ENCODE measurements at places on chromosomes 12 and 14.

- DNase-seq: peak; percentile 37
Measured at GRCh38 chr14:41607966-41608663, 1.4 kb downstream of the LRFN5 start.

DNA sequence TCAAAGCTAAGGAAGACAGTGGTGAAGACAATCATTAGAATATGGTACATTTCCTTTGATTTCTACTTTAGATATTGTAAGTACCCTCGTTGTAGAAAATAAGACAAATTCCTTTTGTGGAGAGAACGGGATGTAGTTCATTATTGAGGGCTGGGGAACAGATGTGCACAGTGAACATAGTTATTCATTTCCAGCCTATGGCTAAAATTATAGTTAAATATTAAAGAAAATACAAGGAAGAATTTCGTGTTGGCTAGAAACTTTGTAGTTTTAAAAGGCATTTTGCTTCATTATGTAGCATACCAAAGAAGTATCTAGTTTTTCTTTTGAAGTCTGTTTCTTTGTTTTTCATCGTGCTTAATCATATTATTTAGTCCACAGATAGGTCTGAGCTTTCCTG, 201.8 kb downstream of the ESR2 start:
- DNase-seq: no peak

DNA sequence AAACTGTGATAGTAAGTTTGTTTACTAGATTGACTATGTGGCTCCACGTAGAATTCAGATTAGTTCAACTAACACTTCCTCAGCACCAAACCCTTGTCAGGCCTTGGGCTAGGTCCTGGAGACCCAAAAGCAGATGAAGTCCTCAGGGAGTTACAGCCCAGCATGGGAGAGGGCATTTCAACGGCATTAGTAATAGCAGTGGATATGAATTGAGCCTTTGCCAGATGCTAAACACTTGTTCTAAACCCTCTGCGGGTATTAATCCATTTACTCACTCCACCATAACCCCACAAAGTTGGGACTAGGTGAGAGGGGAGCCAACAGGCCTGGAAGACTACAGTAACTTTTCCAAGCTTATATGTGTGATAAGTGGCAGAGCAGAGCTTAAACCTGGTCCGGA, 714.6 kb downstream of the DIO2 start:
- DNase-seq: no peak

- no peak for DNase-seq
Measured at GRCh38 chr14:34173916-34174315, 223.0 kb upstream of the EGLN3 start.

DNA sequence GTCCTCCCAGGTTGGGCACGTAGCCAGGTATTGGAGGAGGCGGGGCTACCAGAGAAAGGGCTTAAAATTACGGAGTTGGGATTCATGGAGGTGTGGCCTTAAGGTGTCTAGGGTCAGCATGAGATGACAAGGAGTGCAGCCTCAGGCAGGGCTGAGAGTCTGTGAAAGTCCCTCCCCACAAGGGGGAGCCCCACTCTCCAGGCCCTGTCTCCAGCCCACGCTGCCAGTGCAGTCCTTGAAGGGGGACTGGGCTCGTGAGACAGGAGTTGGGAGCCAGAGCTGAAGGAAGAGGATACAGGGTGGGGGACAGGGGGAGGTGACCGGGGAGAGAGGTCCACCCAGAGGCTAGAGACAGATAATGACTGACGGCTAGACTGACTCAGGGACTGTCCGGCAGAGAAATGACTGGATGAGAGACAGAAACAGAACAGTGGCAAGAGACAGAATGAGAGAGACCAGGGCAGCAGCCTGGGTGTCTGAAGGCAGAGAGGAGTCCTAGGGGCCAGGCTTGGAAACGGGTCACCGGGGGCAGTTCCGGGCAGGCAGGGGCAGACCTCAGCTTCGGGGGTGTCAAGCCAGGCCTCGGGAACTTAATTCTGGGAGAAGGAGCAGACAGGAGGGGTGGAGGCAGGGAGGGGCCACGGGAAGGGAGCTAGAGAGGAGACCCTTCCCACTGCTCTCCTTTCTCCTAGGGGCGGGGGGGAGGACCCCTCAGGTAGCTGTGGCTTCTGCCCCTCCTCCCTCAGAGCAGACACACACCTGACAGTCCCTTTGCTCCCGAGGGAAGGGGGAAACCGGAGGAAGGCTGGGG, 970 bp downstream of the CDH24 start:
- DNase-seq: no peak

GRCh38 chr12:7705846-7706245, 5.4 kb upstream of the DPPA3 start:
- no peak for DNase-seq

DNA sequence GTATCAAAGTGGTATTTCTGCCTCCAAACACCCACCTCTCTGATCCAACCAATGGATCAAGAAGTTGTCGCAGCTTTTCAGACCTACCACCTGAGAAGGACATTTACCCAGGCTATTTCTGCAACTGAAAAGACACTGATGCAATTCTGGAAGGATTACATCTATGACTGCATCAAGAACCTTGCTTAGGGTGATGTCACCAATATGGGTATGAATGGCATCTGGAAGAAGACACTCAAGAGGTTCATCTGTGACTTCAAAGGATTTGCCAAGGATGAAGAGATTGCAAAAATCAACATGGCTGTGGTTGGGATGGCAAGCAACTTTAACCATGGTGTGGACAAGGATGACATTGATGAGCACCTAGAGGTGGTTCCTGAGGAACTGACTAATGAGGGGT, 154.2 kb downstream of the PCNX1 start:
- DNase-seq: no peak

GRCh38 chr12:66956300-66956699, 277.4 kb upstream of the GRIP1 start:
- DNase-seq: no peak

GRCh38 chr14:102948698-102949061, 26.2 kb downstream of the AMN start:
- DNase-seq: no peak

DNA sequence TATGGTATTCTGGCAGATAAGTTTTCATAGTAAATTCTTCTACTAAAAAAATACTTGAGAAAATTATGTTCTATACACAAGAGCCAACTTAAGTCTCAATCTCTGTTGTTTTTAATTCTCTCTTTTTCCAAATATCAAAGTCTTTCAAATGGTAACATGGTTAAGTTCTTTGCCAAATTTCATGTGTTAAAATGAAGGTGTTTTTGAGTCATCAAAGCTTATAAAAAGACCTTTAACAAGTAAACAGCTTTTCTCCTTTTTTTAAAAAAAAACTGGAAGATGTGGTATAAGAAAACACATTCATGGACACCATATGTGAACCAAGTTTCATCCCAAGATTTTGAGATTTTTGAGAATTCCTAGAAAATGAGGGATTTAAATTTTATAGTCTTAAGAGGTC, 111.3 kb downstream of the FOXG1 start:
- DNase-seq: no peak

DNA sequence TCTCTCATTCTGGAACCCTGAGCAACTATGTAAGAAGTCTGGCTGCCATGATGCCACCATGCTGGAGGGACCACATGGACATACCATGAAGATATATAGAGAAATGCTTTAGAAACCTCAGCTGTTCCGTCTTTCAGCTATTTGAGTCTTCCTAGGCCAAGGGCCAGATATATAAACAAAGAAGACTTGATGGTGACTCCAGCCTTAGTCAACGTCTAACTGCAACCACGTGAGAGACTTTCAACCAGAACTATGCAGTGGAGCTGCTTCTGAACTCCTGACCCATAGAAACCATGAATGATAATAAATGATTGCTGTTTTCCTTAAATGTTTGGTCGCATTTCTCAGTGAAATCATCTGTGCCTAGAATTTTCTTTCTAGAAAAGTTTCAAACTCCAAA, 20.0 kb upstream of the KITLG start:
- DNase-seq: no peak

DNA sequence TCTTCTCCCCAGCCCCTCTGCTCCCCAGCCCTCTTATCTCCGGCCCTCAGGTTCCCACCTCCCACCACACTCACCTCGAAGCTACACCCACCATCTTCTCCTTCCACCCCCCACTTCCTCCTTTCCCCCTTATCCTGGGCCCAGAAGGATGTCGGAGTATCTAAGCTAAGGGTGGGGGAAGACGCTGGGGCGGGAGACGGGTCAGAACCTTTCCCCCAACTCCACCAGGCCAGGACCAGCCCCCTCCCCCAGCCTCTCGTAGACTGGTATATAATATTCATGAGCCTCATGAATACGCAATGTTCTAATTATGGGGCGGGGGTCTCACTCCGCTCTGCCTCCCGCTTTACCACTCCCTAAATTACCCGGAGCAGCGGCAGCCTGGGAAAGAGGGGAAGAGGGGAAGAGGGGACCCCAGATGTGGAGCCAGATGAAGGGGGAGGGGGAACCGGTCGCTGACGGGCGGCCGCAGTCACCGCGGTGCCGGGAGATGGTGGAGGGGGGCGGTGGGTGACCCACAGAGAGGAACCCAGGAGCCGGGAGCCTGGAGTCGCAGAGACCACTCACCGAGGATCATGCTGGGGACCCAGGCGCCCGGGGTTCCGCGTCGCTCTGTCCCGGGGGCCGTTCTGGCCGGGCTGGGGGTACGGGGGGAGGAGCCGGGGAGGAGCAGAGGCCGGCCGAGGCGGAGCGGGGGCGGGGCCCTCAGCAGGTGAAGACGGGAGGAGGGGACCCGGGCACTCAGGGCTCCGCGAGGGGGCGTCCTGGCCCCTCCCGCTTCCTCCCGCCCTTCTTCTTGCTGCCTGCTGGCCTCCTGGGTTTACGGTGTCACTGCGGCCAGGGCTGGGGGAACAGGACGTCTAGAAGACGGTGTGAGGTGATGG, 6.4 kb upstream of the ZNF385A start:
- no peak for DNase-seq

DNA sequence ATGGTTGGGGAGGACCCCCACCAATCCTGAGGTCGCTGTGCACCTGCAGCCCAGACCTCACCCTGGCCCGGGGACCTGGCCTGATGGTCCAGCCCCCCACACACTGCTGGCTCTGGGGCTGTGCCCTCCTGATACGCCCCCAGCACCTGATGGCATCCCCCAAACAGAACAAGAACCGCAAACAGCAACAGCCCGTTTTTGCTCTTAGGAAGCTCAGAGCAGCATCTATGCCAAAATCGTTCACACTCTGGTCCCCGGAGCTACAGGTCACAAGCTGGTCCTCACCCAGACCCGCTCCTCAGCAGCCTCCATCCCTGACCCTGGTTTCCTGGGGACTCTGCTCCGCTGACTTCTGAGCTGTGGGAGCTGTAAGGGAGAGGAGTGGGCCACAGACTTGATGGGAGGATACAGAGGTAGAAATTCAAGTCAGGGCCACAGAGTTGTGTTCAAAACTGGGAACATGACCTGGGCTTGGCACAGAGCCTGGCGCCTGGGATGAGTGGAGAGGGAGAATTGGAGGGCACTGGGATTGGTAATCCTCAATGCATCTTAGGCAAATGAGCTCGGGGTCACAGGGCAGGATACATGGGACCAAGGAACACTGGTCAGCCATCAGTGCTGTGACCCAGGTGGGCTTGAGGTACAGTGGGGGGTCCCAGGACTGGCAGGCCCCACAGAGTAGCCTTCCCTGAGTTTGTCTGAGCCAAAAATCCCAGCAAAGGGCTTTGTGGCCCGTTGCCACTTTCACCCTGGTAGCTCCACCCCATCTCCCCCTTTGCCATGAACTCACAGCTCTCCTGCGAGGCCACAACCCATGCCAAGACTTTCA, 170.9 kb upstream of the RTL1 start:
- DNase-seq: no peak

- no peak for DNase-seq
Measured at GRCh38 chr12:81010641-81011040, 67.2 kb upstream of the ACSS3 start.

- DNase-seq: no peak
Measured at GRCh38 chr14:65173973-65174693, 71.8 kb upstream of the MAX start.

GRCh38 chr14:69259527-69260189, at the start of gene GALNT16:
GALNT16 (plus strand) TSS chr14:69260158; CDS start chr14:69260291, 133 bp downstream.
- DNase-seq: no peak

DNA sequence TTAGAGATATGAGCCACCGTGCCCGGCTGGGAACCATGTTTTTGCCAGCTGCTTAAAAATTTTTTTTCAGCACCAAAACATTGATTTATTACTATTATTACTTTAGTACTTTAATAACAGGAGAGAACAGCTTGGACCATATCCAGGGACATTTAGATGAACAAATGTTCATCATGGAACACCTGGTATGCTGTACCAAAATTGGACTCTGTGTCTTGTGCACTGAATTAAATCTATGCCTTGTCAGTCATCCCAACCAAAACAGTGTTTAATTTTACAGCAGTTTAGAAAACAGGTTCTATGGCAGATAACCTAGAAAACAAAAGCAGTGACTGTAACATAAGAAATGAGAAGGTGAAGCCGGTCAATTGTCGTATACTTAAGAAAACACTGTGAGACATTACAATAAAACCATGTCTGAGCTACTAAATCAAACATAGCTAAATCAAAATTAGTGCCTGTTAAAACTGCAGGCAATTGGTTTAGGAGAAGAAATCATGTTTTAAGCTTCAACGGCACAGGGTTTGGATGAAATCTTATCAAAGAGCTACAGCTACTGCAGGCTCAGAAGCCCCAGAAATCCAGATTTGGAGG, 58.2 kb upstream of the PYGL start:
- no peak for DNase-seq

DNA sequence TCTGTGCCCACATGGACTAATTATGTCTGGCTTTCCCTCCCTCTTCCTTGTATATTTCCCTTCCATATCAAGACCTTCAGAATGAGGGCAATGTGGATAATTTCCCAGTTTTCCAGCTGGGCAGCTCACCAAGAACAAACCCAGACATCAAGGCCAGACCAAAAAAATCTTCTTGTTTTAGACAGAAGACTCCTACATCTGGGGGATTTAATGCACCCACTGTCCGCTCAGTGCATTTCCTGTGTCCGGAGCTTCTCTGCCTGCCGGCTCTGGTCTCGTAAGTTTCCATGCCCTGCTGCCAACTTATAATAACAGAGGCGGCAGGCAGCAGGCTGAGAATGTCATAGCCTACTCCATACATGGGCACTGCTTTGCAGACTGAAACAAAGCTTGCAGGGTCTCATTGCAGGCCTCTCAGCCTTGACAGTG, 207.2 kb upstream of the BCL2L14 start:
- DNase-seq: no peak

- no peak for DNase-seq
Measured at GRCh38 chr12:51242120-51242519, 3.5 kb downstream of the DAZAP2 start.

DNA sequence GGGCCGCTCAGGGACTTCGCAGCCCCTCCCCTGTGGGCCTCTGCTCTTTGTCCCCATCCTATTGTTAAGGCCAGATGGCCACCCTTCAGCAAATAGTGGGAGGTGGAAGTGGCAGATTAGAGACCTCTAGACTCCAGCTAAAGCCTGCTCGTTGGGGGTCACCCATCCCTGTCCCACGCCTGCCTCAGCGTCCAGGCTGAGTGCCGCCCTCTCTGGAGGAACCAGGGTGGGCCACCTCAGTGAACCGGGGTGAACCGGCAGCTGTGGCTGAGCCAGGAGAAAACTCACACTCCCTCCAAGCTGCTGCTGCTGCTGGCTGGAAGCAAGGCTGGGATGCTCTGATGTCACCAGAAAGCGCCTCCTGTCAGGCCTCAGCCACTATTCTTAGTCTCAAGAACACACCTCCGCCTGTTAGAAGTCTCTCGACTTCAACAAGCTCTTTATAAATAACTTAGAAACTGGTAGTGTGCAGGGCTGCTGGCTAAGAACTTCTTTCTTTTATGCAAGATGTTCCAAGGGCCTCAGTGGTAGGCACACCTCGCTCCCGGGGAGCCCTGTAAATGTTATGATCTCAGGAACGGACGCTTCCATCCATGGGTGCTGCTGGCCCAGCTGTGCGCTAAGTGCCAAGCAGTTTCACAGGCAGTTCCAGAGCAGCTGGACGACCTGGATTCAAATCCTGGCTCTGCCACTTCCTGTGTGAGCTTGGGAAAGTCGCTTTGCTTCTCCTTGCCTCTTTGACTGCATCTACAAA, 19.8 kb upstream of the TESC start:
- DNase-seq: peak; percentile 77

Measured in NCI-H2107 (cell line).